ENCODE measurements at places on chromosomes 5 and 9. TPM values are rescaled to one million over a fixed set of nuclear protein-coding genes. Genes with fewer than 3 reads are reported as not detected.

GRCh38 chr9:112494153-112494552 is 7.5 kb downstream of the KIAA1958 start:
- no peak for DNase-seq

GRCh38 chr5:71699233-71699632 is 19.8 kb upstream of the CARTPT start:
- no peak for DNase-seq

The C5orf58 gene
- 0.15 TPM for total RNA-seq

DNA sequence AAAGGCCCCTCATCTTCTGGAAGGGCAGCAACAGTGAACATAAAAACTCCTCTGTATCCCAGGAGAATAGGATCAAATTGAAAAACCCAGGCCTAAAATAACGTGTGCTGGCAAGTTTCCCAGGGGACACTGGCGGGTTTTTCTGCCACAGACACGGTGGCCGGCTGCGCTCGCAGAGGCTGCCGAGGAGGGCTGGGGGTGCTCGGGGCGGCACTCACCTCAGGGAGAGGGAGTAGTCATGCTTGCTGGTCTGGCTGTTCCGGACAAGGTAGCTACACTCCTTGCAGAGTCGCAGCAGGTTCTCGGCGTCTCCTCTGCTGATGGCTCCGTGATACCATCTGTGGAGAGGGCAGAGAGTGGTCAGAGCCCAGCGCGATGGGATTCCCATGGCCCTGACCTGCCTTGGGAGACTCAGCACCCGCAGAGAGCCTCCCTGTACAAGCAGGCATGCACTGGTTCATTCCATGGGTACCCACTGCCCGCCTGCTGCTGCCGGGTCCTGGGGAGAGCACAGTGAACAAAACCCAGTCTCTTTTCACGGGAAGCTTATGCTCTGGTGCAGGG is 44.6 kb upstream of the SLC25A51 start:
- DNase-seq, result no peak

DNA sequence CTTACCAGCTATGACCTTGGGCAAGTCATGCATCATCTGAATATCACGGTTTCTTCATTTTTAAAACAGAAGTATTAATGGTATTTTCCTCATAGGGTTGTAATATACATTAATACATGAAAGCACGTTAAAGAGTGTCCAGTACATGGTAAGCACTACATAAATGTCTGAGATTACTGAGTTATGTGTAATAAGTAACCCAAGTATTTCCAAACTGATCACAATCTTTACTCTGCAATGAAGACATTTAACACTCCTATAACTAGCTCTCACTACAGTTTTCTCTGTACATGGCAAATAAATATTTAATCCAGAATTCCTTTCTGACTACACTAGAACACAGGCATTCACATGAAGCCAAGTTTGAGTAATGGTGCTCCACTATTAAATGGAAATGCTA is 4.0 kb downstream of the GLDC start:
- no peak for DNase-seq

The SH3TC2 gene
- total RNA-seq, result 0.33 TPM

The SEMA4D gene
- 6.5 TPM for total RNA-seq

DNA sequence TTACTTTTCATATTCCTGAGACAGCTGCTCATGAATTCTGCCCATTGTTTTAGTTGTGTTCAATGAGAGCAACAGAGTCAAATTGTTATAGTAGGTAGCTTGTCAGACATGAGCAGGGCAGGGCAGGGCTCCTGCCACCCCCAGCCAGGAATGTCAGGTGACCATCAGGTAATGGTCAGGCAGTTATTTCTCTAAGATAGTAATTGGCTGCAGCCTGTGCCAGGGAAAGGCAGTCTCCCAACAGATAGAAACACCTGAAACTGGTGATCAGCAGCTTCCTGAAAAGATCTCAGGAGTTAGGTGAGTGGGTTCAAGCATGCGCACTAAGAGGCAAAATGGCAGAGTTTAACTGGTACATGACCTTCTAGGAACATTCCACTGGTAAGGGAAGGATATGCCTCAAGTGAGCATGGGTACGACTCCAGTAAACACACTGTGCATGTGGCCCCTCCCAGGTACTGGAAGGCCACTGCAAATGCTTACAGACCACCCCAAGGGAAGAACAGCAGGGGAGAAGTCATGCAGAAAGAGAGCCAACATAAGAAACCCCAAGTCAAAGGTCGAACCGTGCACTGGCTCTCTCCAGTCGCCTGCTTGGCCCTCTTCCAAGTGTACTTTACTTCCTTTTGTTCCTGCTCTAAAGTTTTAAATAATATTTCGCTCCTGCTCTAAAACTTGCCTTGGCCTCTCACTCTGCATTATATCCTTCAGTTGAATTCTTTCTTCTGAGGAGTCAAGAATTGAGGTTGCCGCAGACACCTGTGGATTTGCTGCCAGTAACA is 25.1 kb downstream of the CARTPT start:
- no peak for DNase-seq

GRCh38 chr9:107175816-107176435 is 107.2 kb upstream of the RAD23B start:
- DNase-seq, result no peak

GRCh38 chr9:132502480-132502879 is 79.9 kb upstream of the BARHL1 start:
- no peak for DNase-seq

GRCh38 chr5:147403651-147404640 is 105.9 kb downstream of the DPYSL3 start:
- DNase-seq, result peak; percentile 7

The IFNA16 gene
- not detected for total RNA-seq

GRCh38 chr9:75242426-75242825 is 154.1 kb downstream of the OSTF1 start:
- DNase-seq, result no peak

- no peak for DNase-seq
Measured at GRCh38 chr5:179224741-179225140, 120.5 kb downstream of the ADAMTS2 start.

- no peak for DNase-seq
Measured at GRCh38 chr9:78399153-78399552, 102.2 kb downstream of the PSAT1 start.

GRCh38 chr9:99357575-99357974 is 135.5 kb downstream of the SEC61B start:
- DNase-seq, result no peak

DNA sequence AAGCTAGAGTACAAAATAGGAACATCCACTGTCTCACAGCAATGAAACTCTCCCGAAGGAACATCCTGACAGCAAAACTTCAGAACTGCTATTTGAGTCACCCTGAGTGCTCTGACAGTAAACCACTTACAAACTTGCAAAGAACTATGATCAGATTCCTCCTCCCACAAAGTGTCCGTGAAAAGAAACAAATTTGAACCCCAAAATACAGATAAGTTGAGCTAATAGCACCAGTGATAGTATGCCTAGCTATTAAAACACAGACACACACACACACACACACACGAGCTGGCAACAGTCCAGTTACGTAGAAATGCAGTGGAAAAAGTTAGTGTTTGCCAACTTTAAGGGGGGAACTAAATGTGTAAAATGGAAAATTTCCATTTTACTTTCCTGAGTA is 3.1 kb upstream of the GLIS3 start:
- DNase-seq, result no peak

DNA sequence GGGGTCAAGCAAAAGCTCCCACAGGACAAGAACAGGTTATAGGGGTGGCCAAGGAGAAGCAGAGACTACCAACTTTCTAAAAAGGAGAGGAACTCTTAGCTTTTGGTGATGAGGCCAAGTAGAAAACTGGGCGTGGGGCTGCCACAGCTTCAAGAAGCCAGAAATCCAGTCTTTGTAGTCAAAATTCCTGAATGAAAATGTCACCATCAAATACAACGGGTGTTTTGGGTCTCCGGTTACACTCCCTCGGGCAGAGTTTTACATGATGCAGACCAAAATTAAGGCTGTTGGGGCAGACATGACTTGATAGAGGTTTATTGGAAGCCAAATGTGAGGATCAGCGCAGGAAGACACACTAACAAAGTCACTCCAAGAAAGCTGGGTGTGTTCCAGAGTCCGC is 29.4 kb upstream of the N4BP3 start:
- no peak for DNase-seq

The PRUNE2 gene
- total RNA-seq, result 0.18 TPM

DNA sequence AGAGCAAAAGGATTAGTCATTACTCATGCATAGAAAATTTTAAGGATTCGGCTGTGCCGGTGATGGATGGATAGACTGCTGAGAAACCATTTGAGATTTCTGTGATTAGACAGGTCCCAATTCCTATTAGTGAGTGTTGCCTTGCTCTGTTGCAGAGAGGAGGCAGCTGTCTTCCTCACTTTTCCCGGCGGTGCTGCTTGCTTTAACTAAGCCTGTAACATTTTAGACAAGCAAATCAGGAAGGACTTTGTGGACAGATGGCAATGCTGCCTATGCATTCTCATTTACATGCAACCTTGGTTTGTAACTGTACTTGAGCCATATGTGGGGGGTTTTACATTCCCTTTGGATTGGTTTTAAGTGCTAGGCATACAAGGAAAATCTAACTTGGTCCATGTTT is 1176.3 kb downstream of the CDH18 start:
- no peak for DNase-seq

GRCh38 chr9:135272608-135273007 is 185.1 kb downstream of the OLFM1 start:
- no peak for DNase-seq

The GLRA1 gene
- total RNA-seq, result not detected

DNA sequence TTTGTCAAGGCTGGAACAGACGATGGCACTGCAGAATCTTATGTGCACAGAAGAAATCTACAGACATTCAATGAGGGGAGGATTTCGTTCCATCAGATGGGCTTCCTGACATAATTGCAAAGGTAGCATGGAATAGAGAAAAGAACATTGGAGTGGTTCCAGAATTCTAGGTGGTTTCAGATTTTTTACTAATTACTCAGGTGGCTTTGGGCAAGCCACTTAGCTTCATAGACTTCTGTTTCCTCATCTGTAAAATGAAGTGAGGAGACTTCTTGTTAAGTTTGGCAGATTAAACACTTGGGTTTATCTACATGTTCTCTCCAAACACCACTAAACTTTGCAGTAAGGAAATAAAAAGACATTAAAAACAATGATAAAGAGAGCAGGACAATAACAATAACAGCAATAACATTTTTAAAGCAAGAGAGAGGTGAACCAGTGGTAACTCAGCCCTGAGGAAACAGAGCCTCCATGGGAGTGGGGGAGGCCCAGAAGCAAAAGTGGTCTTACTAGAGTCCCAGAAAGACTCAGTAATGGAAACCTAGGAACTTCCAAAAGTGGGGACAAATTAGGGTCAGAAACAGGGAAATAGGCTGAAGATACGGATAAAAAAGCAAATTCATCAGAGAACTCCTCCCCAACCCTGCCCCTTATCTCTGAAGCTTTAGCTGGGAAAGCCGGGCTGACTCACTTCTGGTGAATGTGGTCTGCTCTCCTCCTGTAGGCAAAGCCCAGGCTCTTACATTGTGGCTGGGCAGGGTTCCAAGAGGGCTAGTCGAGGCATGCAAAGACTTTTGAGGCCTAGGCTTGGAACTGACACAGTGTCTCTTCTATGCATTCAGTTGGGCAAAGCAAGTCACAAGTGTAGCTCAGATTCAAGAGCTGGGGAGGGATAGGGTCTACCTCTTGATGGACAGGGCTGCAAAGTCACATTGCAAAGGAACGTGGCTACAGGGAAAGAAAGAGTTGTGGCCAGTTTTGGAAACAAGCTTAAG is 11.8 kb upstream of the ACTBL2 start:
- no peak for DNase-seq

- no peak for DNase-seq
Measured at GRCh38 chr9:113648586-113648985, 185.1 kb downstream of the RGS3 start.

DNA sequence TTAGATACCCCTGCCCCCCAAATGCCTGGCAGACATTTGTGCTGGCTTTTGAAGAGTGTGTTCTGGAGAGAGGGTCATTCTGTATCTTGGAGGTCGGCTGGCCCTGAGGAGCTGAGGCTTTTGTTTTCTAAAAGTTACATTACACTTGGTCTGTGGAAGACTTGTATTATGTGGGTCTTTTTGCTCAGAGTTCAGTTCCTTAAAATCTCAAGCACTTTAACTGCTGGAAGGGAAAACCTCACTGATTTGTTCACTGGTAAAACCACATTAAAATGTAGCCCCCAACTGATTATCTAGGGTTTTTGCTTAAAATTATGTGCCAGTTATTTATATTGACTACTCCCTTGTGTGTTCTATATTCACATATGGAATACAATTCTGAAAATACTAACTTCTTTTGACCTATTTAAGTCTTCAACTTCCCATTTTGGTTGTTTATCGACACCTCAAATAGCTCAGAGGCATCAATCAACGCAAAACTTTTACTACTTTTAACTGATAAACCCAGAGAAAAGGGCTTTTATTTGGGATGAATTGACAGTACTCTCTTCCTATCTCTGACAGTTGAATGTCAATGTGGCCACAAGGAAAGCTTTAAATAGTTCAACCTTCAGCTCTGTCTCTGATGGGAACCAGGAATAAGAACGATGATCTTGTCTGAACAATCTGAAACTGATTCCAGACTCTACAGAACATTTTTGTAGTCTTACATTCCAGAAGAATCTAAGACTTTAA is 54.0 kb upstream of the MAP3K1 start:
- DNase-seq, result no peak

- DNase-seq, result no peak
Measured at GRCh38 chr9:114851306-114851705, 45.5 kb upstream of the TNFSF15 start.

GRCh38 chr5:135085133-135085935 is 51.3 kb upstream of the PITX1 start:
- no peak for DNase-seq

- no peak for DNase-seq
Measured at GRCh38 chr5:83015676-83016075, 61.5 kb downstream of the TMEM167A start.

DNA sequence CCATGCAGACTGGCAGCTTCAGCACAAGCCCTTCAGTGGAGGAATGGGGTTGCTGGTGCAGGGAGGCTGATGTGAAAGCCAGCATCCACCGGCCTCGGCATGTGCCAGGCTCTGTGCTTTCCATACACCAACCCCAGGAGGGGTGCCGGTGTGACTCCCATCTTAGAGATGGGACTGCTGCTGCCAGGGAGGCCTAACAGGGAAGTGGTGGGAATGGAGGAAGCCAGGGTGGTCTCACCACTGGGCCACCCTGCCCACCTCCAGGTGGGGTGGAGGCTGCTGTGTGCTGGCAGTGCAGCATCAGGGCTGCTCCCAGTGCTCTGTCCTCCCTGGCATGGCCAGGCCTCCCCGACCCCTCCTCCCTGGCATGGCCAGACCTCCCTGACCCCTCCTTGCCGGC is 32.8 kb upstream of the PITX1 start:
- DNase-seq, result no peak

DNA sequence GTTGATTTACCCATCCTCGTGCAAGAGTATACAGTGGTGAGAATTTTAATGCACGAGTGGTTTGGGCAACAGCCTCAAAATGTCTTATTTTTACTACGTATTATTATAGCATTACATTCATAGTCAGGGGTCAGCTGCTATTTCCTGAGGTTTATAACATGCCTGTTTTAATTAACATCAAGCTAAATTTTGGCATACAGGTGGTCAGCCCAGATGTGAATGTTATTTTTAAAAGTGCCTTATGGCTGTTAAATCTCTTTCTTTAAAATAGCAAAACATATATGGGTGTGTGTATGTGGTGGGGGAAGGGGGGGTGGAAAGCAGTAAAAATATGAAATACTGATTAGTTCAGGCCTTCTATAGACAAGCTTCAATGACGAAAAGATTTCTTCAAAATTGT is 424.5 kb upstream of the CLINT1 start:
- no peak for DNase-seq

GRCh38 chr5:1792842-1793266 is 6.8 kb downstream of the MRPL36 start:
- no peak for DNase-seq
